Upper lobe of left lung (tissue), 6 donors: ENCODE measurements at places on chromosomes 6 and 20. TPM values are rescaled to one million over a fixed set of nuclear protein-coding genes. Genes with fewer than 3 reads are reported as not detected.

The SSTR4 gene
- 0.30 TPM for total RNA-seq

The TRAPPC3L gene
- total RNA-seq = not detected

The HLA-DRB5 gene
- total RNA-seq = 10.2 TPM

The TRIM10 gene
- 0.14 TPM for total RNA-seq

GRCh38 chr6:170545405-170545804 lies 7.7 kb downstream of the PSMB1 start:
- H3K27me3 ChIP-seq = no peaks in the 10 kb centered on the region
- peaks cover 66% of the 10 kb centered on the region for H3K36me3 ChIP-seq
- H3K27ac ChIP-seq = no peak overlapping the region
- peak; percentile 24 for DNase-seq
- no peak overlapping the region for H3K4me3 ChIP-seq
- peaks cover 19% of the 10 kb centered on the region for H3K4me1 ChIP-seq

DNA sequence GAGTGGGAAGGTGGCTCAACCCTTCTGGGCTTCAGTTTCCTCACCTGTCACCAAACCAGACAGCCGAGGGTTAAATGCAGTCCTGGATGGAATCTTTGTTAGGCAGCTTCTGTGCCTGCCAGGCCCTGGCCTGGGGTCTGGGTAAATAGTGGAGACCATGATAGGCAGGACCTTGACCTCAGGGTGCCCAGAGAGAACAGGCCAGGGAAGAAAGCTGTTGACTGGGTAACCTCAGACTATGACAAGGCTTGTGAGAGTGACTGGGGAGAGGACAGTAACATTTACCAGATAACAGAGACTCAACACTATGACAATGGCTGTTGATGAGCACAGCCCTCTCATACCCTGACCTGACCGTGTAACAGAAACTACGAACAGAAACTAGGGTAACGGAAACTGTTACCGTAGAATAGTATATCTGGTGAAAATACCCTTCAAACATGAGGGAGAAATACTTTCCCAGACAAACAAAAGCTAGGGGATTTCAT lies 218.3 kb downstream of the PREX1 start:
- H3K4me3 ChIP-seq = no peak overlapping the region
- no peak overlapping the region for H3K27ac ChIP-seq
- no peak for DNase-seq
- H3K36me3 ChIP-seq = no peaks in the 10 kb centered on the region
- no peaks in the 10 kb centered on the region for H3K27me3 ChIP-seq

DNA sequence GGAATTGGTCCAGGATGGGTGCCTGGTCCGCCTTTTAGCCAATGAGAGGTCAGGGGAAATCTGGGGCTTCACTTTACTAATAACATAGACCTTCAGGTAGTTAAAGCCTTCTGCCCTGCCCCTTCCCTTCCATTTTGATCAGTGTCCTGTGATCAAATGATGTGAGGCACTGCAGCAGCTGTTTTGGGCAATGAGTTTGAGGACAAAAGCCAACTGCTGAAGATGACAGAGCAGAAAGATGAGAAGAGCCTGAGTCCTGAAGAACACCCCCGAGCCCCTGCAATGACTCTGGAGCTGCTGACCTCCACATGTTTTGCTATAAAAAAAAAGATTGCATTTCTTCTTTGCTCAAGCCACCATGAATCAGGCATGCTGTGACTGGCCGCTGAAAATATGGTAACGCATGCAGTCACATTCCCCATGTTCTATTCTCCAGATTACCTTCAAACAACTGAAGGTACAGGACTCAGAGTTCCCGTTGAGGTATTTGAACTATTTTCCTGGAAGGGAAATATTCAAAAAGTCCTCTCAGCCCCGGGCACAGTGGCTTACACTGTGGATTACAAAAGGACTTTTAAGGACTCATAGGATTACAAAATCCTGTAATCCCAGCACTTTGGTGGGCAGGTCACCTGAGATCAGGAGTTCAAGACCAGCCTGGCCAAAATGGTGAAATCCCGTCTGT lies 45.7 kb upstream of the B4GALT5 start:
- H3K4me1 ChIP-seq = no peaks in the 10 kb centered on the region
- no peak for DNase-seq
- no peaks in the 10 kb centered on the region for H3K36me3 ChIP-seq
- H3K4me3 ChIP-seq = no peak overlapping the region

- H3K27ac ChIP-seq = peak overlapping the region; percentile 68
- no peak overlapping the region for H3K4me3 ChIP-seq
- H3K36me3 ChIP-seq = no peaks in the 10 kb centered on the region
Measured at GRCh38 chr20:44702776-44703175, 12.4 kb upstream of the CCN5 start.

- DNase-seq = no peak
- peaks cover 13% of the 10 kb centered on the region for H3K36me3 ChIP-seq
- H3K27me3 ChIP-seq = no peaks in the 10 kb centered on the region
Measured at GRCh38 chr20:49157146-49157545, 31.0 kb downstream of the STAU1 start.

DNA sequence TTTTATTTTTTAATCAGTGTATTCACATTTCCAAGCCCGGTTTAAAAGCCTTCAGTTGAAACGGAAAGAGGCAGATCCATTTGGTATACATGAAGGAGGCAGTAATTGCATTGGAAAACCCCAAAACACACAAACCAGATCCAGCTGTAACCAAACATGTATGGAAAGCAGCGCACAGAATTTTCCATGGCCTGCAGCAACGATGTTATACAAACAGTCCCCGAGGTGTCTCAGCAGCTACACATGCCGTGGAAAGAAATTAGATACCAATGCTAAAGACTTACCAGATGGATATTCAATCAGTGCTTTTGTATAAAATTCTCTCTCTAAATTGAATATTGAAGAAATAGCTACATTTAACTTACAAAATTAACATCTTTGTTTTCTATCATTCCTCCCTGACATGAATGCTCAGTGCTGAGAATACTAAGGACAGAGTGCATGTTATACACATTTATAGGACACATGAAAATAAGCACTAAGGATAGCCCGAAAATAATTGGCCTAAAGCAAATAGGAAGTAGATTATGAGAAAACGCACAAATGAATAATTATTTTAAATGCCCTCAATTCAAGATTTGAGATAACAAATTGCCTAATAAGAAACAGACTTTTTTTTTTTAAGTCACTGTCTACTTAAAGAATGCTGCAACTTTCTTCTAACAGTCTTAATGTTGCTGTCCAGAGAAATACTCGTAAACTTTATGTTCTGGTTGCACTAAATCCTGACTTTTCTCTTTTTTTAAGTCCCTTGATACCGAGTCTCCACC lies 713.1 kb downstream of the HDGFL1 start:
- no peak overlapping the region for H3K27ac ChIP-seq
- no peak overlapping the region for H3K4me3 ChIP-seq

DNA sequence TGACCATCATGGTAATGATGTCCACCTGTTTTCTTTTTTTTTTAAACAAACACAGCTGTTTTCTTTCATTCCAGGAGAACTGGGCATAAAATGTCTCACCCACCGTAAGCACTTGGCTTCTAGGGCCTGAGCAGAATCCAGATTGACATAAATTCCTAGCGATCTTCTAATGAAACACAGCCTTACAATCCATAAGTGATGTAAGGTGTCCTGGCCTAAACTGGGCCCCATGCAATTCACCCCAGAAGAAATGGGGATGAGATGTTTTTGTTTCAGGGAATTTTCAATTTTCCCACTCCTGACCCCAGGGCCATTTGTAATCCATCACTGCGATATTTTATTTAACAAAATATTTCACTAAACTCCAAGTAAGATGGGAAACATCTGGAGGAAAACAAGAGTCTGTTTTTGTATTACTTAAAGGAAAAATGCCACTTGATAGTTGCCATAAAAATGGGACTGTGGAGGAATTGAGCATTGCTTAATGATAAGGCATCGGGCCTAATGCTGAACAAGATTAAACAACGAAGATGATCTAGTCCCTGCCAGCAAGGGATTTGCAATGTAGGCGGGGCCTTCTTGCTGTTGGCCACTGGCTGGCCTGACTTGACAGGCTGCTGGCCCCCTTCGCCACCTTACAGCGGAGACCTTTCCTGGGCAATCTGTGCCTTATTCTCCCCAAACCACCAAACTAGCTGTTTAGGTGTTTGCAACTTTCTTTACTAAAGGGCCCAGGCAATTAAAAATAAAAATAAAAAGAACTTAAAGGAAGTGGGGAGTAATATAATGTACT lies 183.7 kb downstream of the CD109 start:
- no peaks in the 10 kb centered on the region for H3K27me3 ChIP-seq
- no peak overlapping the region for H3K4me3 ChIP-seq
- no peak for DNase-seq
- no peaks in the 10 kb centered on the region for H3K36me3 ChIP-seq
- no peaks in the 10 kb centered on the region for H3K4me1 ChIP-seq

DNA sequence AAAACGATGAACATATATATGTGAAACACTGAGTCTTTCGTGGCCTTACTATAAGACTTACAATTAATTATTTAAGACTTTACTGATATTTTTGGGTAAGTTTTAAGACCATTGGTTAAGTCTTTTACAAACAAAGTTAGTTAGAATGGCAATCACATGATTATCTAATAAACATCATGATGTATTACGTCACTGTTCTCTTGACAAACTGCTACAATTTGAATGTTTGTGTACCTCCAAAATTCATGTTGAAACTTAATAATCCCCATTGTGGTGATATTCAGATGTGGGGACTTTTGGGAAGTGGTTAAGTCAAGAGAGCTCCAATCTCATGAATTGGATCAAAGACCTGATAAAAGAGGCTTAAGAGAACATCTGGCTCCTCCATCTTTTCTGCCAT lies 25.9 kb upstream of the B3GAT2 start:
- H3K4me1 ChIP-seq = no peaks in the 10 kb centered on the region
- H3K27me3 ChIP-seq = no peaks in the 10 kb centered on the region
- DNase-seq = no peak

- H3K36me3 ChIP-seq = peaks cover 7% of the 10 kb centered on the region
- H3K4me1 ChIP-seq = peaks cover 71% of the 10 kb centered on the region
- no peak overlapping the region for H3K27ac ChIP-seq
- no peak for DNase-seq
Measured at GRCh38 chr20:46083101-46083500, 6.7 kb downstream of the NCOA5 start.

DNA sequence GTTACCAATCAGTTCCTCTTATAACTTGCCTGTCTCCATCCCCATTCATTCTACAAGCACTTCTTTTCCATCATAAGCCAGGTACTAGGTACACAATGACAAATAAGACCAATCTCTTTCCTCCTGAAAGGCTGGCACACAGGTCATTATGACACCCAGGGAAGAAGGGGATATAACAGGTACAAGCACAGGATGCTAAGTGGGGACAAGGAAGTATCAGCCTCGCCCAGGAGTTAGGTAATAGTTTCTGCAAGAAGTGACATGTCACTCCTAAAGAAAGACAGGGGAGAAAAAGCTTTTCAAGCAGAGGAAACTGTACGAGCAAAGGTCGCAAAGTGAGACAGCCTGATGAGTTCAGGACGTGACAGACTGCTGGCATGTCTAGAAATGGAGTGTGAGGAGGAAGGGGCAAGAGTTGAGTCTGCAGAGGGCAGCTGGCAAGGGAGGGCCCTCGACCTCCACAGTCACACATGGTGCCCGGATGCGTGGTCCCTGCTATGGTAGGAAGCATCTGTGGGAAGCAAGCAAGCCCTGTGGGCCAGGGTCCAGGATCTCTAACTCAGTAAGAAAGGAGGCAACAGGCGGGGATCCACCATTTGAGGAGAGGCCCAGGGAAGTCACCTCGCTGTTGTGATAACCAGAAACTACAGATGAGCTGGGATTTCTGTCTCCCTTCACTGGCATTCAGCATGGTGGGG lies 40.4 kb downstream of the GPLD1 start:
- DNase-seq = no peak
- no peaks in the 10 kb centered on the region for H3K27me3 ChIP-seq
- H3K36me3 ChIP-seq = no peaks in the 10 kb centered on the region

GRCh38 chr6:142372348-142372747 lies 70.5 kb downstream of the ADGRG6 start:
- peaks cover 15% of the 10 kb centered on the region for H3K4me1 ChIP-seq
- H3K27me3 ChIP-seq = no peaks in the 10 kb centered on the region
- H3K4me3 ChIP-seq = no peak overlapping the region
- H3K27ac ChIP-seq = no peak overlapping the region

DNA sequence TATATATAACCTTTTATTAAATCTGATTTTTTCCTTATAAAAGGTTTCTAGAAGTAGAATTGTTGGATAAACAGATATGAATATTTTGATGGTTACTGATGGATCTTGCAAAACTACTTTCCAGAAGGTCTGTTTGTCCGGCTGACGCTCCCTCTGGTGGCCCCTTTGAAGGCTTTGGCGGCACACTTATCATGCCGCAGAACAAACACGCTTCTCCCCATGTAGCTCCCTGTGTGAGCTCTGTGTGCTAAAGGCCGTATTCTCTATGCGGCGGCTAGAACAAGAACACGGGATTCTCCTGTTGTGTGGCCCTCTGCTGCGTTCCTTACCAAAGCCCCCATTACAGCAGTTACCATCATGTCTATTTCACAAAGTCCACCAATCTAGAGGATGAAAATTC lies 30.0 kb downstream of the PPP1R3G start:
- no peaks in the 10 kb centered on the region for H3K36me3 ChIP-seq
- H3K4me3 ChIP-seq = no peak overlapping the region
- DNase-seq = peak; percentile 40

GRCh38 chr6:135739288-135739687 lies 112.2 kb upstream of the PDE7B start:
- no peaks in the 10 kb centered on the region for H3K4me1 ChIP-seq
- no peak overlapping the region for H3K27ac ChIP-seq
- no peak overlapping the region for H3K4me3 ChIP-seq
- H3K27me3 ChIP-seq = no peaks in the 10 kb centered on the region
- no peaks in the 10 kb centered on the region for H3K36me3 ChIP-seq

DNA sequence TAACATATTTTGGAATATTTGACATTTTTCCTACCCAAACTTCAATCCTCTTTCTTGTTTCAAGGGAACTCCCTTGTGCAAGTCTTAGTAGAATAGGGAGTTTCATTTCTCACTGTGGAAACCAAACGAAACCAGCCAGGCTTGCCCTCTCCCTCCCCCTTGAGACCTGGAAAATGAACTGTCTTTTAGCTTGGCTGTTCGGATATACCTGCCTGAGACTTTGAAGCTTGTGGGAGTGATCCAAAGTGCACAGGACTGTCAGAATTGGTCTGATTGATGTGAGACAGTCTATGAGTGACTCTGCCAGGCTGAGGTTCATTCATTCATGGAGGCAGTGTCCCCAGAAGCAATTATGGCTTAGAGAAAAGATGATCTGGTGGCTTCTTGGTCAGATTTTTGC lies 388.1 kb downstream of the EPM2A start:
- H3K4me3 ChIP-seq = no peak overlapping the region
- no peak overlapping the region for H3K27ac ChIP-seq
- DNase-seq = no peak
- no peaks in the 10 kb centered on the region for H3K27me3 ChIP-seq
- H3K4me1 ChIP-seq = no peaks in the 10 kb centered on the region

DNA sequence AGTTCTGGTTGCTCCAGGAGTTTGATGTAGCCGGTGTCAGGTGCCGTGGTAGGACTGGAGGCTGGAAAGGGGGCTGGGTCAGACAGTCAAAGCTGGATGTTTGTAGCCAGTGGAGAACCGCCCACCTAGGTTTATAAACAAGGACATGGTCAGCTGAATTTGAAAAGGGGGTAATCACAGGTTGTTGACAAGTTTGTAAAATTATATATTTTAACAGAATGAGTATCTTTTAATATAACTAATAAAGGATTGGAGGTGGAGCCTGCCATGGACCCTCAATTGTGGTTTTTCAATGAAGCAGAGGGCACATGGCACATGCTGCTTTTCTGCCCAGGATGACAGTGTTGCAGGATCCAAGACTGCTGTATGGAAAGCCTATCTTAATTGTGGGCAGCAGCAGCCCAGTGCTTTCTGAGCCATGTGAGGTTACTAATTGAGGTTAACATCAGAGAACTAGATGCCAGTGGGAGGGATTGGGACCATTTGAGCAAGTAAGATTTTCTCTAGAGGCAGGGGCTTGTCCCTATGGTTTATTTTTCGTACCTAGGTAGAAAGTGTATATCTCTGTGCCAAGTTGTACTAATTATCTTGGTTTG lies 9.7 kb downstream of the HECA start:
- DNase-seq = no peak
- no peaks in the 10 kb centered on the region for H3K27me3 ChIP-seq
- peaks cover 36% of the 10 kb centered on the region for H3K4me1 ChIP-seq
- no peak overlapping the region for H3K4me3 ChIP-seq
- no peaks in the 10 kb centered on the region for H3K36me3 ChIP-seq
